Activated CD8-positive, alpha-beta memory T cell treated with anti-CD3 and anti-CD28 coated beads, Interleukin-2, amount 10 ng/mL, durations not matched to agents 7 days and 5 days (primary cell): ENCODE measurements at places on chromosomes 13 and 19.

DNA sequence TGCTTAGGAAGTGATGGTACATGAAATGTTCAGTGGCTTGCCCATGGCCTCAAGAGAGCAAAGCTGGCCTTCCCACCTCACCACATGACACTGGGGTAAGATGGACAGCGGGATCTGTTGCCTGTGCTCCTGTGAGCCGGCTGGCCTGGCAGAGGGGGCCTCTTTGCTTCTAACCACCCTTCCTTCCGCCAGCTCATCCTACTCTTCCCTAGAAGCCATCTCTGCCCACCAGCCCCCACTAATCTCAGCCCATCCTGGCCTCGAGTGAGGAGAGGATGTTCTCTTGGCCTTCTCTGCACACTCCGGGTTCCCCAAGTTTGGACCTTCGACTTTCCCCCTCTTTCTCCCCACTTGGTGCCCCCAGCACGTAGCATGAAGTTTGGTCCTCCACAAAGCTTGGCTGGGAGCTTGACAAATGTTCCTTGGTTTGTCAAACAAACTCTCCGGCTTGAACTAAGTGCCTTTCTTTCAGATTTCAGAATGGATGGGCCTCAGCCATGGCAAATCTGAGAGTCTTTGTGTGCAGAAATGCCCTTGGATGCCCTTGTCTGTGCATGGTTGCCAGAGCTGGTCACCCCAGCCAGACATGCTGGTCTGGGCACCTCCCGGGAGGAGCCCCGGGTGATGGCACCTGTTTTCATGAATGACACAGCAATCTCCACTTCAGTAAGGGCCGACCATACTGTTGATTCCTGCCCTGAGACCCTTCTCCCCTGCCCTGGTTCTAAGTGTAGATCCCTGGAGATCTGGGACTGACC is 145.5 kb downstream of the URI1 start:
- peaks cover 2% of the 10 kb centered on the region for H3K4me1 ChIP-seq
- H3K36me3 ChIP-seq = no peaks in the 10 kb centered on the region
- H3K27me3 ChIP-seq = no peaks in the 10 kb centered on the region
- no peak overlapping the region for H3K27ac ChIP-seq

DNA sequence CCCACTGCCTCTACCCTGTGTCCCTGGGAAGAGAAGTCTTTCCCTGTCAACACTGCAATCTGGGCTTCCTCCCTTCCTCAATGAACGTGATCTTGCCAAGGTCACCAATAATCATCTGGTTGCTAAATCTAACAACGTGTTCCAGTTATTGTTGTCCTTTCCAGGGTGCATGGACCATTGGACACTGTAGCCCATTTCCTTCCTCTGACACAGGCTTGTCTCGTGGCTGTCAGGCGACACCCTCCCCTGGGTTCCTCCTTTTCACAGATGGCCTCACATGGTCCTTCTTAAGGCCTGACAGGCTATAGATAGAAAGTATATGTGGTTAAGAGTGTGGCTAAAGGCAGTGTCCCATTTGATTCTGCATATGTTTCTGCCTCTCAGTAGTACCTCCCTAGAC is 67.7 kb upstream of the STARD13 start:
- H3K4me1 ChIP-seq = peaks cover 2% of the 10 kb centered on the region
- H3K36me3 ChIP-seq = peaks cover 2% of the 10 kb centered on the region
- H3K4me3 ChIP-seq = no peak overlapping the region
- DNase-seq = no peak

DNA sequence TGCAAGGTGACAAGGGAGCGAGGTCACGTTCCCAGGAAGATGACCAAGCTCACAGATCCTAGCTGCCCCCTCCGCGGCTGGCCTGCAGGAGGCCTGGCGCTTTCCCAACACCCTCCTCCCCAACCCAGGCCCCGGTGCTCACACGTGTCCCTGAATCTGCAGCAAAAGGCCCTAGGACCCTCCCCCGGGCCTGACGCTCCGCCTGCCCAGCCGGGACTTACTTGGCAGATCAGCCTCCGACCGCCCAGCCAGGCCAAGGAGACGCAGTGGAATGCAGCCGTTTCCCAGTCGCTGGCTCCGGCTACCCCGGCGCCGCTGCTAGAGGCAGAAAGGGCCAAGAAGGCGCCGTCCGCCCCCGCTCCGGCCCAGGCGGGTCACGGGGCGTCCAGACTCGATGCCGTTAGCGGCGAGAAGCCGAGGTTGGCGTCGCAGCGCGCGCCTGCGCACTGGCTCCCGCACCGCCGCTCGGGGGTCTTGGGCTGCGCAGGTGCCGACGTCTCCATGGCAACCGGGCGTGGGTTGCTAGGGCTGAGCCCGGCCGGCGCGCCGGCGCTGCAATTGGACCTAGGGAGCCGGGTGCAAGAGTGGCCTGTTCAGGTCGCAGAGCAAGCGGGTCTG is at the start of gene PNMA8A:
Gene PNMA8A (minus strand): TSS at position 448 of the 618 bp plus-strand sequence. CDS start 528 bp downstream, outside the sequence.
- H3K4me1 ChIP-seq = peaks cover 12% of the 10 kb centered on the region
- no peak within 1 kb of the TSS for H3K27ac ChIP-seq
- no peak within 1 kb of the TSS for H3K4me3 ChIP-seq
- peaks cover 70% of the 10 kb centered on the region for H3K27me3 ChIP-seq
- no peaks in the 10 kb centered on the region for H3K36me3 ChIP-seq

GRCh38 chr19:7337380-7338194 is 11.2 kb upstream of the ARHGEF18 start:
- peak; percentile 76 for DNase-seq
- peaks cover 2% of the 10 kb centered on the region for H3K36me3 ChIP-seq
- H3K27ac ChIP-seq = peak overlapping the region; percentile 83
- no peaks in the 10 kb centered on the region for H3K27me3 ChIP-seq

DNA sequence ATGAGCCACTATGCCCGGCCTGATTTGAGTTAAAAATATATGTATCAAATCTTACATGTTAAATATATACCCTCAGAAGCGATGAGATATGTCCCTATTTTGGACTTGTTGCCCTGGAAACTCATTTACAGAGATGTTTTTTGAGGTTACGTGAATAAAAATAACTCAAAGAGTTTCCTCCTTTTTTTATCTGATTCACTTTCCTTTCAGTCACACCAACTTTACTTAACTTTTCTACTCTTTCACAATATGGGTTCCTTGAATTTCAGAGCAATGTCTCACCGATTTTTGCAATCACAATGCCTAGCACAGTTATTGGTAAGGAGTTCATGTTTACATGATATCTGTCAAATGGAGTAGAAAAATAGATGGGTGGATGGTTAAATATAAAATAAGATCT is 2.3 kb downstream of the OR7C2 start:
- H3K27ac ChIP-seq = no peak overlapping the region
- no peak overlapping the region for H3K4me3 ChIP-seq
- no peaks in the 10 kb centered on the region for H3K4me1 ChIP-seq
- DNase-seq = no peak
- H3K27me3 ChIP-seq = peaks cover 2% of the 10 kb centered on the region
- H3K36me3 ChIP-seq = no peaks in the 10 kb centered on the region

GRCh38 chr19:12208221-12208620 is 45.3 kb downstream of the ZNF136 start:
- no peaks in the 10 kb centered on the region for H3K27me3 ChIP-seq
- no peak overlapping the region for H3K27ac ChIP-seq
- no peak for DNase-seq
- peaks cover 28% of the 10 kb centered on the region for H3K36me3 ChIP-seq

- no peak for DNase-seq
- H3K27me3 ChIP-seq = peaks cover 90% of the 10 kb centered on the region
- H3K4me3 ChIP-seq = no peak overlapping the region
- H3K27ac ChIP-seq = no peak overlapping the region
- H3K4me1 ChIP-seq = peaks cover 3% of the 10 kb centered on the region
These were observed 7.7 kb downstream of the CDX2 start for GRCh38 chr13:27961227-27962085.

GRCh38 chr13:106078191-106078590 is 457.3 kb downstream of the EFNB2 start:
- DNase-seq = no peak
- no peaks in the 10 kb centered on the region for H3K4me1 ChIP-seq
- H3K27ac ChIP-seq = no peak overlapping the region
- no peak overlapping the region for H3K4me3 ChIP-seq
- no peaks in the 10 kb centered on the region for H3K27me3 ChIP-seq

DNA sequence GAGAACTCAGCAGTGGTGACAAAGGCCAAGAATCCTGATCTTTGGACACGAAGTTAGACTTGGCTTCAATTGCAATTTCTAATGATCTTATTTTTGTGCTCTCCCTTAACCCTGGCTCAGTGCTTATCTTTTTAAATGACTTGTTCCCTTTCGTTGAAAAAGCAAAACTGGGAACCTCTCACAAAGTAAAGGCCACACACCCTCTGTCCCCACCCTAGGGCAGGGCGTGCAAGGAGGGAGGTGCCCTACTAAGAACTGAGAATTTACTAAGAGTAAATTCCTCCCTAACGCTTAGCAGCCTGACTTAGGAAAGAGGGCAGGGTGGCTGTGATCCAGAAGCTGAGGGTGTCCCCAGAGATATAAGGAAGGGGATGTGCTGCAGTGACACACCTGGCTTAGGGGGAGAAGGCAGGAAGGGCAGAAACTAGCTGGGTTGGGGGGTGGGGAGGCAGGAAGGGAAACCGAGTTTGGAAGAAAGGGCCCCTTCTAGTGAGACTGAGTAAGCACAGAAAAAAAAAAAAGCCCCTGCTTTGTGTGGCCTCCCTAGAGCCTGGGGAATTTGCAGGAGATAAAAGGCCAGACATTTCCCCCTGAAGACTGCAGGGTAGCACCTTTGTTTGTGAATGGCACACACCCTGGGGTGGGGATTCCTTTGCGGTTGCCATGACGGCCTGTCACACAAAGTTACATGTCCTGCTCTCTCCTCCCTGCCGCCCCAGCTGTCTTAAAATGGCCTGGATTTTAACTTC is 435.1 kb downstream of the EFNB2 start:
- H3K27ac ChIP-seq = no peak overlapping the region
- DNase-seq = no peak
- H3K36me3 ChIP-seq = no peaks in the 10 kb centered on the region
- H3K27me3 ChIP-seq = no peaks in the 10 kb centered on the region
- H3K4me3 ChIP-seq = no peak overlapping the region
- no peaks in the 10 kb centered on the region for H3K4me1 ChIP-seq

- H3K36me3 ChIP-seq = peaks cover 3% of the 10 kb centered on the region
- peaks cover 5% of the 10 kb centered on the region for H3K4me1 ChIP-seq
- no peak overlapping the region for H3K4me3 ChIP-seq
- H3K27ac ChIP-seq = no peak overlapping the region
These were observed 383.1 kb downstream of the DLEU7 start for GRCh38 chr13:50460358-50460757.

GRCh38 chr13:88483202-88483601 is 812.0 kb downstream of the SLITRK5 start:
- no peaks in the 10 kb centered on the region for H3K36me3 ChIP-seq
- no peaks in the 10 kb centered on the region for H3K27me3 ChIP-seq
- no peak overlapping the region for H3K4me3 ChIP-seq
- H3K4me1 ChIP-seq = no peaks in the 10 kb centered on the region

- H3K4me1 ChIP-seq = no peaks in the 10 kb centered on the region
- H3K27ac ChIP-seq = no peak overlapping the region
These were observed 187.2 kb upstream of the SOX1 start for GRCh38 chr13:111879719-111880118.

DNA sequence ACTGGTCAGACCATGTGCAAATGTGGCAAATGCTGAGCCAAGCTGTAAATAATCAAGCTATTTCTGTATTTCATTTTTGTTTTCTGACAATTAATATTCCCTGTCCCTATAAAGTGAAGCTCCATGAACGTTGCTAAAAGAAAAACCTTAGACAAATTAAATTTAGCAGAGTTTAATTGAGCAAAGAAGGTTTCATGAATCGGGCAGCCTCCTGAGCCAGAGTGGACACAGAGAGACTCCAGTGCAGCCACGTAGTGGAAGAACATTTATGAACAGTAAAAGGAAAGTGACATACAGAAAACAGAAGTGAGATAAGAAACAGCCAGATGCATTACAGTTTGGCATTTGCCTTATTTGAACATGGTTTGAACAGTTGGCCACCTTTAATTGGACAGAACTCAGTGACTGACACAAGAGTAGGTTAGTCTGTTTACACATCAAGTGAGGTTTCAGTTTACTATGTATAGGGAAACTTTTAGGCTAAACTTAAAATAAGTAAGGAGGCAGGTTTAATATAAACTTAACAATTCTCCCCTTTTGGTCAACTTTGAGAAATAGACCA is 69.7 kb downstream of the UFM1 start:
- H3K36me3 ChIP-seq = no peaks in the 10 kb centered on the region
- H3K27me3 ChIP-seq = no peaks in the 10 kb centered on the region
- peaks cover 6% of the 10 kb centered on the region for H3K4me1 ChIP-seq
- DNase-seq = no peak
- H3K27ac ChIP-seq = no peak overlapping the region

GRCh38 chr13:47886314-47886713 is 114.8 kb downstream of the SUCLA2 start:
- peak overlapping the region; percentile 62 for H3K27ac ChIP-seq
- peaks cover 11% of the 10 kb centered on the region for H3K36me3 ChIP-seq

DNA sequence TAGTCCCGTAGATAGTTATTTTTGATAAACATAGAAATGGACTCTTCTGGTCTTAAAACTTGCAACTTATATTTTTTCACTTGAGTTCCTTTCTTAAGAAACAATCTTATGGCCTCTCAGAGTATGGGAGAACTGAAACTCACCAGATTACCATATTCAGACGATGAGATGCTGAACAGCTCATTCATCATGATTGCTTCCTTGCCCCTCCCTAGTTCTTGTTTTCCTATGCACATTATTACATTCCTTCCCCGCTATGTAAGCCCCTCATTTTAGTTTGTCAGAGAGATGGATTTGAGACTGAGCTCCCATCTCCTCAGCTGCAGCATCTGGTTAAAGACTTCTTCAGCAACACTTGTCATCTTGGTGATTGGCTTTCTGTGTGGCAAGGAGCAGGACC is 158.5 kb downstream of the SLITRK6 start:
- no peaks in the 10 kb centered on the region for H3K4me1 ChIP-seq
- H3K27me3 ChIP-seq = no peaks in the 10 kb centered on the region
- H3K27ac ChIP-seq = no peak overlapping the region
- no peak overlapping the region for H3K4me3 ChIP-seq
